ENCODE measurements at places on chromosomes 7 and 10. TPM values are rescaled to one million over a fixed set of nuclear protein-coding genes. Genes with fewer than 3 reads are reported as not detected.
A peak's percentile ranks its signal among the peaks of the same experiment; 100 is the strongest.

GRCh38 chr10:122402548-122403131 lies 28.1 kb downstream of the PLEKHA1 start:
- no peak for DNase-seq

DNA sequence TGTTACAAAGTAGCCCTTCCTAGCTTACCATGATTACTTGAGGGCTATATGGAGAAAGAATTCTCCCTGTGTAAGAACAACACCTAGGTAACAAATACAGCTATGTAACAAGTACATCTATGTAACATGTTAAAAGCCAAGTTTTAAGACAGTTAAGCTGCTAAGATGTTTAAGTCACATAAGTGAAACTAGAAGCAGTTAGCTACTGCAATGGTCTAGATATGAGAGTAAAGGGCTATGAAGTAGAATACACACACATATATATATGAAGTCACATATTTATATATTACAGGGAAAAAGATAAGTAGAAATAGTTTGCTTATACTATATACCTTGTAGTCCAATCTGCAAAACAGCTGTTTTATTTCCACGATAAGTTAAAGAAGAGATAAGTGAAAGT lies 14.4 kb downstream of the POT1 start:
- DNase-seq = no peak

DNA sequence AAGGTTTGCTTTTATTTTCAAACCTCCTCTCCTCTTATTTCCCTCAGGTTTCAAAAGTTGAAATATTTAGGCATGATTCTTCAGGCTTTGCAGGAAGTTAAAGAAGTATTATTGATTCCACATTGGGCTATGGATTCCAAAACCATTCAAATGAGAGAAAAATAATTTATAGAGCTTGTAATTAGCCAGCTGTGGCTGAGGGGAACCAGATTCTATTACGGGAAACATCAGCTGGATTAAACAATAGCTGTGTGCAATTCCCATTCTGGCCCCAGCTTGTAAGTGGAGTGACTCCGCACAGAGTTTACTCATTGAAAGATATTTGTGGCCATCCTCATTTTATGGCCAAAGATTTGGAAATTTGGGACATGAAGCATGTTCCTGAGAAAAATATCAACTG lies 77.0 kb upstream of the PHYHIPL start:
- DNase-seq = peak; percentile 46

DNA sequence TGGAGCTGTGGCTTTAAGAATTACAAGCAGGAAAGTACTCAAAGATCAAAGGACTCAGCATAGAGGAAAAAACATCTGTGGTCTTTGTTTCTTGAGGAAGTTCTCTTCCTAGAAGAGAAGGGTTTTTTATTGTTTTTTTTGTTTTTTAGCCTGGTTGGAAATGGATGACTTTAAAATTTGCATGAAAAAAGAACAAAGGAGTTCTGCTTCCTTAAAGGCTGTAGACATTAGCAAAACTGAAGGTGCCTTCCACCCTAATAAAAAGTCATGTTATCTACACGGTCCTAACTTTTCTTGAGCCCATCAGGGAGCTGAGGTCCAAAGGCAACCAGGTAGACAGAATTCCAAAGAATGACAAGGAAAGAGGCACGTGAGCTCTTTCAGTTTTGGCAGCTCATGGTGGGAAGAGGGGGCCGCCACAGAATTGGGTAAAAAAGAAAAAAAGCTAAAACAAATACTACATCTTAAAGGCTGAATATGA lies 356.6 kb downstream of the SH2D4B start:
- DNase-seq = no peak

DNA sequence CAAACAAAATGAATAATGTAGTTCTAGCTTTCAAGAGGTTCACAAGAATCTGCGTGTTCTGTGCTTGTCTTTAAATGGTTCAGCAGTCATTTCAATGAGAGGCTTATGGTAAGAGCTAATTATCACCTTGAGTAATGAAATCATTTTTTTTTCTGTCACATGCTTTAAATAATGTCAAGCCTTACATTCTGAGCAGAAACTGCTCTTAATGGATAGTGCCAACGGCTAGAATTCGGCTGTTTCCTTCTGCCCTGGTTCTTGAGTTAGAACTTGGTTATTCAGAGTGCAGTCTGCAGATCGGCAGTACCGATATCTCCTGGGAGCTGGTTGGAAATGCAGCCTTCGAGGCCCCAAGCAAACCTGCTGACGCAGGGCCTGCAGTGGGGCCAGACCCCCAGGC lies 316.2 kb downstream of the CAMK1D start:
- DNase-seq = no peak

- DNase-seq = no peak
Measured at GRCh38 chr7:80794631-80795573, 123.9 kb downstream of the SEMA3C start.

GRCh38 chr10:28872587-28873165 lies 195.4 kb downstream of the BAMBI start:
- DNase-seq = no peak

DNA sequence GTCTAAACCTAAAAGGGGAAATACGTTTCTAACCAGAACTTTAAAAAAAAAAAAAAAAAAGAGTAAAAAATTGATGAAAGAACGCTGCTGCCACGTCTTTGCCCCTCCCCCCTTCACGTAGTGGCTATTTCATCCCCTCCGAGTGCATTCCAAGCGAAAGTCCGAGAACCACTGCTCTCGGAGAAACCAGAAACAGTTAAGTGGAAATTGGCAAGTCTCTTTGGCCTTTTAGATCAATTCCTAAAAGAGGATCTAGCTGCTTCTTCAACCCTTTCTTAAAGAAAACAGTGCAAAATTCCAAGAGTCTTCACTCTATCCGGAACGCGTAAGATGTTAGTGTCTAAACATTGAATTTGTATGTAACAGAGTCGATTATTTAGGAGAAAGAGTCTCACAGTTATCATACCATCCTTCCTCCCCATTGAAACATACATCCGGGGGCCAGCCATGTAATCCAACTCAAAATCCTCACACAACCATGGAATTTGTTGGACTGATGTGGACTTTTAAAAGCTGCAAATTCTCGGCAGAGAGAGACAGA lies 1.1 kb downstream of the P4HA1 start:
- peak; percentile 87 for DNase-seq

DNA sequence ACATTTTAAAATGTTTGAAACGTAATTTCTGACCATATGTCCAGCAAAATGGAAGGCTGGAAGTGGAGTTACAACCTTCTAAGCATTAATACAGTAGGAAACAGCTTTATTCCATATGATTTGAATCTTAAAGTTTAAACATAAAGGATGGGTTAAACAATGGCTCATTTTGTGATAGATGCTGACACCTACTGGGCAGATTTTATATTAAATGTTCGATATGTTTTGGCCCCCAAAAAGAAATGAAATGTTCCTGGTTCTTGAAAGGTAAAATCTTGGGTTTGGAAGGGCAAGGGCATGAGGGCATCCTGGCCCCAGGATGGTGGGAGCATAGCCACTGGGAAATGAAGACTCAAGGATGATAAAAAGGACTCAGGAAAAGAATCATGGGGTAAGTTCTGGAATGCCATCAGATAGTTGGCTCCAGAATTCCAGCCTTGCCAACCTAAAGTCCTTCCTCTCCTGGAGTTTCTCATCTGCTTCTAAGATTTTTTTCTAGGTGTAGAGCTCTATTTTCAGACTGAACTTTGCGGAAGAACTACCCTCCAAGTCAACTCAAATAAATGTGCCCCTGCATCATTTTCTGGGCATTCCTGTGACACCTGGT lies 34.6 kb upstream of the SLC35G1 start:
- peak; percentile 28 for DNase-seq

DNA sequence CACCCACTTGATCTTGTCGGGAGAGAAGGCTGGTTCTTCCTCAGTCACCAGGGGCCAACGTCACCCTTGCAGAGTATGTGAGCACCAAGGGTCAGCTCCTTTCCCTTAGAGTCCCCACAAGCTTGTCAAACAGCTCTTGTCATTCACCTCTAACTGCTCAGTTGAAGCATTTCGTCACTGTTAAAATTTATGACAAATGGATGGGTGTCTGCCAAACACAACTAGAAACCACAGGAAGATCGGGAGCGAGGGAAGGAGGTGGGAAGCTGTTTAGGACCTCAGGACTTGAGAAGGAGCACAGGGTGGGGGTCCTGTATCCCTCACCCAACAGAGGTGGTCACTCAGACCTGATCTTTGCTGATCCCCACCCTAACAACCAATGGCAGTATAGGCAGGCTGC lies 373.3 kb upstream of the IGFBP3 start:
- no peak for DNase-seq

- no peak for DNase-seq
Measured at GRCh38 chr10:44965651-44966097, 6.1 kb downstream of the RASSF4 start.

GRCh38 chr10:78116361-78116760 lies 82.7 kb downstream of the RPS24 start:
- DNase-seq = no peak

GRCh38 chr7:46291050-46291438 lies 370.0 kb upstream of the IGFBP3 start:
- peak; percentile 17 for DNase-seq

- DNase-seq = no peak
Measured at GRCh38 chr7:155869784-155870076, 57.5 kb upstream of the SHH start.

DNA sequence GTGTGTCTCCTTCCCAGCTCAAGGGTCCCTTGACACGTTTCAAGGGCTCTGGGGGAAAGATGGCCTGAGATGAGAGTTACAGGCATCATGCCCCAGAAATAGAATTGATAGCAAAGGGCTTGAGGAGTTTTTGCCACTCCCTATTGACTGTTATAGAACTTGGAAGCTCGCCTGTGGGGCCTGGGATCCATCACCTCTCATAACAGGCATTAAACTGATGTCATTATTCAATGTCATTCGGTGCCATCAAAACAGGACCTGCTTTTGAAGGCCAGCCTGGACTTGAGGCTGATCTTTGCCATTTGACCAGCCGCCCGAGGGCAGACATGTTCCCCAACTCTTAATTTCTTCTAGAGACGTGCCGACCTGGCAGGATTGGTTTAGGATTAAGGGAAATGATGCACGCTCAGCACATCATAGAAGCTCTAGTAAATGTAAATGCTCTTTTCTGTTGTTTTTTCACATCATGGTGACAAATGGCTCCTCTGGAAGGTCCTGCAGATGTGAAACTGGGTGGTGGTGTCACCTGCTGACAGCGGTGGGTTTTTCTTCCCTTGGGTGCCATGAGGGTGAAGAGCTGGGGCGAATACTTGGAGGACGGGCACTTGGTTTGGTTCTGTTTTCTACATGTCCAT lies 16.7 kb upstream of the KLF6 start:
- no peak for DNase-seq

DNA sequence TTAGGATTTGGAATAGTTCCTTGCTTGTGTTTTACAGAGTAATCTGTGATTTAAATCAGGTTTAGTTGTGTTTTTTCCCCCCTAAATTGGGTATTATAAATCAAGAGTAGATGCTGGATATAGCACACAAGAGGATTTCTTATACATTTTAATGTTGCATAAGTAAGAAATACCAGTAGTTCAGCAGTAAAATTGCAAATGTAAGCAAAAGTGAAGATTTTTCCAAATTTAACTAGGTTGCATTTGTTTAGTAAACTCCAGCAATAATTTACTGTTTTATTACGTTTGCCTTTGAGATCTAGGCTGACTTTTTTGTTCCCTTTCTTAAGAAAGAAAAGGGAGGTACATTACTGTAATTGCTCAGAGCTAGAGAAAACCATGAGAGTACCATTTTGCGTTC lies 207.3 kb downstream of the LRMDA start:
- no peak for DNase-seq

- DNase-seq = peak; percentile 96
Measured at GRCh38 chr10:89391907-89392756, at the start of gene IFIT1. Gene IFIT1, plus strand, starts transcription at chr10:89392623. Its CDS starts 90 bp downstream, at chr10:89392713.

SORBS1 gene
- 0.26 TPM for total RNA-seq

SPDYE1 gene
- under 0.01 TPM for total RNA-seq

WDFY4 gene
- total RNA-seq = 0.66 TPM

MYL10 gene
- total RNA-seq = not detected

CPXM2 gene
- total RNA-seq = 48.1 TPM

CHCHD2 gene
- total RNA-seq = 224 TPM

All from fibroblast of lung (primary cell).